Articular chondrocyte of knee joint (primary cell): ENCODE measurements at places on chromosomes 3 and 15. TPM values are rescaled to one million over a fixed set of nuclear protein-coding genes. Genes with fewer than 3 reads are reported as not detected.

SPINK8 gene
- total RNA-seq, result not detected in 2 replicates

SUCLG2 gene
- 109 and 131 TPM in 2 replicates for total RNA-seq

CYP8B1 gene
- total RNA-seq, result not detected in 2 replicates

TJP1 gene
- total RNA-seq, result 72.1 and 92.2 TPM in 2 replicates

CHST2 gene
- 12.5 and 19.3 TPM in 2 replicates for total RNA-seq

RGMA gene
- 2.9 and 4.1 TPM in 2 replicates for total RNA-seq

MUC20 gene
- 1.4 and 1.6 TPM in 2 replicates for total RNA-seq

NTRK3 gene
- total RNA-seq, result 0.11 and 0.13 TPM in 2 replicates

RHOV gene
- total RNA-seq, result not detected in 2 replicates

KCNMB3 gene
- total RNA-seq, result 1.3 and 2.9 TPM in 2 replicates

PLS1 gene
- 0.26 and 0.97 TPM in 2 replicates for total RNA-seq

VEPH1 gene
- 22.5 and 55.6 TPM in 2 replicates for total RNA-seq

IMPG2 gene
- total RNA-seq, result 0.39 and 0.54 TPM in 2 replicates

SAMMSON gene
- not detected in 2 replicates for total RNA-seq

MYO1E gene
- 205 and 300 TPM in 2 replicates for total RNA-seq

CLDN1 gene
- 0.26 and 2.7 TPM in 2 replicates for total RNA-seq

MAGI1 gene
- 21.3 and 27.0 TPM in 2 replicates for total RNA-seq

RCCD1 gene
- 9.8 and 11.1 TPM in 2 replicates for total RNA-seq

ROPN1 gene
- total RNA-seq, result 0.22 TPM in 1 of 2 replicates, not detected in the other

KLHL6 gene
- total RNA-seq, result under 0.01 TPM in 1 of 2 replicates, not detected in the other

TM4SF1 gene
- 575 and 630 TPM in 2 replicates for total RNA-seq

MUSTN1 gene
- 0.39 TPM in 1 of 2 replicates, not detected in the other for total RNA-seq

ZNF619 gene
- 8.6 and 9.7 TPM in 2 replicates for total RNA-seq

MESP1 gene
- total RNA-seq, result 0.26 and 0.43 TPM in 2 replicates

SLC12A8 gene
- 1.6 and 2.3 TPM in 2 replicates for total RNA-seq

THUMPD3 gene
- total RNA-seq, result 39.1 and 46.6 TPM in 2 replicates

CD200 gene
- total RNA-seq, result not detected in 2 replicates

RASA2 gene
- total RNA-seq, result 13.7 and 22.1 TPM in 2 replicates
